ENCODE measurements at places on chromosomes 5 and 9. TPM values are rescaled to one million over a fixed set of nuclear protein-coding genes. Genes with fewer than 3 reads are reported as not detected.

Gene GPR151
- total RNA-seq: not detected

Gene SLC1A3
- total RNA-seq: not detected

Gene ZNF484
- 7.7 TPM for total RNA-seq

Gene ABO
- total RNA-seq: 0.36 TPM

Gene SPATA31E1
- not detected for total RNA-seq

Gene PCDHGA5
- 0.19 TPM for total RNA-seq

Gene FUT7
- 0.09 TPM for total RNA-seq

Gene LRRC19
- not detected for total RNA-seq

Gene SMIM33
- 0.37 TPM for total RNA-seq

Gene SPINK6
- not detected for total RNA-seq

- peak; percentile 71 for DNase-seq
- no peaks in the 10 kb centered on the region for H3K36me3 ChIP-seq
- no peaks in the 10 kb centered on the region for H3K27me3 ChIP-seq
- H3K4me1 ChIP-seq: no peaks in the 10 kb centered on the region
These were observed 7.6 kb downstream of the CRAT start for GRCh38 chr9:129102791-129103594.

- DNase-seq: no peak
- H3K4me1 ChIP-seq: no peaks in the 10 kb centered on the region
- H3K4me3 ChIP-seq: no peak overlapping the region
- H3K27me3 ChIP-seq: peaks cover 2% of the 10 kb centered on the region
These were observed 107.9 kb downstream of the TRIO start for GRCh38 chr5:14250748-14251701.

DNA sequence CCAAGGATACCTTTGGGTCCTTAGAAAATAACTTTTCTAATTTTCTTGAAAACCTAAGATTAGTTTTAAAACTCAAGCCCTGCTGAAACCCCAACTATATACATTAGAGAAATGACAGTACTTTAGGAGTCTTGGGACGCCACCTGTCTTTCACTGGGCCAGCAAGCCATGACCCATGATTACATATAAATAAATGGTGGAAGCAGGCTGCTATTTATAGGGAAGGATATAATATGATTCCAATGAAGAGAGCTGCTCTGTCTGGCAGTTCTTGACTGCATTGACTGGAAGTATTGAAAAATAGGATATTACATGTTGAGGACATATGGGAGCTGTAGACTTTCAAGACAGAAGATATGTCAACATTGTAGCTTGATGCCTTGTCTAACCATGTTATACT, 7.3 kb downstream of the JMY start:
- H3K4me3 ChIP-seq: no peak overlapping the region
- peaks cover 23% of the 10 kb centered on the region for H3K4me1 ChIP-seq
- H3K27ac ChIP-seq: no peak overlapping the region
- H3K27me3 ChIP-seq: no peaks in the 10 kb centered on the region
- DNase-seq: no peak

DNA sequence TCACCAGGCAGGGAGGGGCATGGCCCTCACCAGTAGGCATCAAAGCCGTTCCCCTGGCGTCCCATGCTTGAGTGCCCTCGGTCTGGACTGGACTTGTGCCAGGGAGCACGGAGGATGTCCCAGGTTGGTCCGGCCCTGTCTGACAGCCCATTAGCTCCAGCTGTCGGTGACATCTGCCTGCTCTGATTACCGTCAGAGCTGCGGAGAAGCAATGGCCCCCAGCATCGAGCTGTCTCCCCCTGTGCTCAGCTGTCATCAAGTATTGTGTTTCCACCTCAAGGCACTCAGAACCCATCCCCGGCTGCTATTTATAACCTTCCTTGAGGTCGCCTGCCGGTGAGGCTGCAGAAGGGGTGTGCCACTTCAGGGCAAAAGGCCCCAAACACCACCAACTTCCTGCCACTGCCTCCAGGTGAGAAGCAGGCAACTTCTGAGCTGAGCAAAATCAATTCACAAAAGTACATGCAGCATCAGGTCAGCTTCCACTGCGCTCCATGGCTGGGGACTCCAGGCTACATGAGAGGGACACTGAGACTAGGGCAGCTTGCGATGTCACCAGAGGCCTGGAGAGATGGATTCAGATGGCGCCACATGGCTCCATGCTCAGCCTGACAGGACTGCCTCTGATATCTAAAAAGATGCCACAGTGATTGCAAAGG, 142.7 kb downstream of the C5orf15 start:
- peaks cover 5% of the 10 kb centered on the region for H3K27me3 ChIP-seq
- no peaks in the 10 kb centered on the region for H3K36me3 ChIP-seq
- no peak overlapping the region for H3K27ac ChIP-seq
- H3K4me3 ChIP-seq: no peak overlapping the region
- peak; percentile 65 for DNase-seq
- H3K4me1 ChIP-seq: peaks cover 21% of the 10 kb centered on the region

DNA sequence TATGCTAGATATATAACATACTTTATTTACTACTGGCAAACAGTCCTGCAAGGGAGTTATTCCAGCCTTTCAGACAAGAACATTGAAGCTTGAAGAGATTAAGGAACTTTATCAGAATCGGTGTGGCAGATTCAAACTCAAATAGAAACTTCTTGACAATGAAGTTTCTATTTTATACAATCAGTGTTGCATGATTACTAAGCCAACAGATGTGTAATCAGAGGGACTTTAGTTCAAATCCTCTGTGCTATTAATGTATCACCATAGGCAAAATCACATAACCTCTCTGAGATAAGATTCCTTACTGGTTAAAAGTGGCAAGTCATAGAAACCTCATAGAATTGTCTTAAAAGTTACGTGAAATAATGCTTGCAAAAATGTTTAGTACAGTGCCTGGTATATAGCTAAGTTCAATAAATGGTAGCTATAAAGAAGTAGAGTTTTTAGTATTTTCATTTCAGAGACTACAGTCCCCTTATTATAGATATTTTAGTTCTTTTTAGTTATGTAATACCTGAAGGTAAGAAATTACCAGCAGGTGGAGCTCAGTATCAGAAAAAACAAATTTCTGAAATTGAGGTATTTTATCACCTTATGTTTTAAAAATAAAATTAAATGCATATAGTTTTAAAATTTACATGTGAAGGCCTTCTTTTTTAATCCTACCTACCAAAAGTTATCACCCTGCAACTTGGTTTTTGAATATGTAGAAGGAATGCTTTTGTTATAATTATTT, 172.1 kb downstream of the FER start:
- DNase-seq: no peak
- no peak overlapping the region for H3K27ac ChIP-seq
- no peaks in the 10 kb centered on the region for H3K27me3 ChIP-seq
- no peaks in the 10 kb centered on the region for H3K4me1 ChIP-seq
- H3K36me3 ChIP-seq: no peaks in the 10 kb centered on the region

DNA sequence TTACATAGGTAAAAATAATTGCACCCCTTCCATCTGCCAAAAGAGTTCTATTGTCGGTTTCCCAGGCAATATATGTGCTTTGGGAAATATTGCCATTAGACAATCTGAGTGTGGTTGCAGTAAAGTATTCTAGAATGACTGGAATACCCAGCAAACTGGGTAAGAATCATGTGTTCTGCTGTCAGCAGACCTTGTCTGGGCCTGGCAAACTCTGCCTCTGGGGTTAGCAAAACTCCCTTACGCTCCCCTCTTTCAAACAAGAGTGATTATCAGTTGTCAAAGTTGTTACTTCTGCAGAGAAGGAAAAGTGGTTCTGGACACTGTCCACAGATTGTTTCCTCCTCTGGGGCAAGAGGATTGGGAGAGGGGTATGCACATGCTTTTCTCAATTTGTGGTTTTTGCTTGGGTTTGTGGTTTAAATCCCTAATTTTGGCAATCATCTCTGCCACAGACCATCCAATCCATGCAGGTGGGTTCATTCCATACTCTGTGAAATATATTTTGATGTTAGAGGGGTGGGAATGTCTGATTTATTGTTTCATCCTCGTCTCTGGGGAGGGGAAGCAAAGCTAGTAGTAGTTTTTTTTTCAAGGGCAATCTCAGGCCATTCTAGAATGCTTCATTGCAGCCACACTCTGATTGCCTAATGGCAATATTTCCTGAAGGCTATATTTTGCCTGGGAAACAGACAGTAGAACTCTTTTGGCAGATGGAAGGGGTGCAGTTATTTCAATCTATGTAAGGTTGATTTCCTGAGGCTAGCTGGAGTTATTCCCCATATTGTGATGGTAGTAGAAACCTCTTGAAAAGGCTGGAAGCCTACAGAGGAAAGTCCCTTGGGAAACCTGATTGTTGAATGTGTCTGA, 24.0 kb upstream of the TNFSF15 start:
- DNase-seq: no peak
- H3K27me3 ChIP-seq: peaks cover 17% of the 10 kb centered on the region
- H3K4me3 ChIP-seq: no peak overlapping the region
- H3K4me1 ChIP-seq: peaks cover 21% of the 10 kb centered on the region
- peaks cover 2% of the 10 kb centered on the region for H3K36me3 ChIP-seq

GRCh38 chr9:76562511-76562911, 103.5 kb downstream of the GCNT1 start:
- H3K27ac ChIP-seq: peak overlapping the region; percentile 29
- H3K4me1 ChIP-seq: peaks cover 6% of the 10 kb centered on the region
- H3K27me3 ChIP-seq: peaks cover 2% of the 10 kb centered on the region
- no peak for DNase-seq
- no peak overlapping the region for H3K4me3 ChIP-seq
- no peaks in the 10 kb centered on the region for H3K36me3 ChIP-seq

DNA sequence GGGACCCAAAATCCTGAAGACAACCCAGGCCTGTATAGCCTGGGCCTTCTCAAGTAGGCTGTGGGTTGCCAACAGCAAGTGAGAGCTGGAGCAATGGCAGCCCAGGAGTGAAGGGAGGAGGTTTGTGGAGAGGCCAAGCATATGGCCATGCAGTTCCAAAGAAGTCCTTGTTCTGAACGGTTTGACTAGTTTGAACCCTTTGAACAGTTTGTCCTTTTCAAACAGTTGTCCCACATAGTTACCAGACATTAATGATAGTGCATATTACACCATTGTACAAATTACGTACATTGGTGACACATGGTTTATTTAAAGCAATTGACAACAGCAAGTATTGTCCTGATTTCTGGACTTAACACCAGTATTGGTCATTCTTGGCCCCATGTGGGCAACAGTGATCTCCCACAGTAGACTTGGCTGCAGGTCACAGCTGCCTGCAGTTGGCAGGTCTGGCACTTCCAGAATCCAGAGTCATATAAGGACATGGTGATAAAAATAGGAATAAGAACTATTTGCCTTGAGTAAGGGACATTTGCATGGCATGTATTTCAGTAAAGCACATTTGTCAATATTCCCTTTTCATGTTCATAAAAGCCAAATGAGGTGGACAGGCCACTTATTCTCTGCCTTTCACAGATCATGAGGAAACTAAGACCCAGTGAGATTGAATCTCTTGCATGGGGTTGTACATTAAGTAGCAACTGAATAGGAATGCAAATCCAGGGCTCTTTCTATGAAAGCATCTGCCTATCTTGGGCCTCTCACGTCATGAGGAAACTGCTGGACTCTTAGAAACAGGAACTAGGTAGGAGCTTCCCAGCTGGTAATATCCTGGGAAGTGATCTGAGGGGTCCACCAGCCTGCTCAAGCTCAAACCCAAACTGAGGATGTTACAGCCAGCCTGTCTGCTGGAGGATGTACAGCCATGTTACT, 30.3 kb downstream of the SLC25A48 start:
- DNase-seq: no peak
- no peaks in the 10 kb centered on the region for H3K36me3 ChIP-seq
- no peaks in the 10 kb centered on the region for H3K4me1 ChIP-seq
- no peak overlapping the region for H3K27ac ChIP-seq
- no peak overlapping the region for H3K4me3 ChIP-seq

- no peak overlapping the region for H3K27ac ChIP-seq
- no peak overlapping the region for H3K4me3 ChIP-seq
- H3K36me3 ChIP-seq: no peaks in the 10 kb centered on the region
- no peaks in the 10 kb centered on the region for H3K27me3 ChIP-seq
- DNase-seq: no peak
- H3K4me1 ChIP-seq: no peaks in the 10 kb centered on the region
These were observed 420.1 kb upstream of the PAPPA start for GRCh38 chr9:115733318-115734110.

GRCh38 chr9:102354041-102354440, 615.6 kb upstream of the GRIN3A start:
- no peak for DNase-seq
- no peaks in the 10 kb centered on the region for H3K4me1 ChIP-seq
- H3K36me3 ChIP-seq: no peaks in the 10 kb centered on the region
- no peaks in the 10 kb centered on the region for H3K27me3 ChIP-seq
- H3K4me3 ChIP-seq: no peak overlapping the region

- no peak overlapping the region for H3K27ac ChIP-seq
- H3K27me3 ChIP-seq: no peaks in the 10 kb centered on the region
- no peak for DNase-seq
- H3K4me1 ChIP-seq: no peaks in the 10 kb centered on the region
- H3K4me3 ChIP-seq: no peak overlapping the region
These were observed 30.1 kb upstream of the SLC12A2 start for GRCh38 chr5:128053291-128053954.

Measured in activated CD4-positive, alpha-beta T cell treated with anti-CD3 and anti-CD28 coated beads, Interleukin-2, amount 10 ng/mL, durations not matched to agents 24 days and 14 days (primary cell).